ENCODE measurements at places on chromosomes 5 and 9. TPM values are rescaled to one million over a fixed set of nuclear protein-coding genes. Genes with fewer than 3 reads are reported as not detected.

DNA sequence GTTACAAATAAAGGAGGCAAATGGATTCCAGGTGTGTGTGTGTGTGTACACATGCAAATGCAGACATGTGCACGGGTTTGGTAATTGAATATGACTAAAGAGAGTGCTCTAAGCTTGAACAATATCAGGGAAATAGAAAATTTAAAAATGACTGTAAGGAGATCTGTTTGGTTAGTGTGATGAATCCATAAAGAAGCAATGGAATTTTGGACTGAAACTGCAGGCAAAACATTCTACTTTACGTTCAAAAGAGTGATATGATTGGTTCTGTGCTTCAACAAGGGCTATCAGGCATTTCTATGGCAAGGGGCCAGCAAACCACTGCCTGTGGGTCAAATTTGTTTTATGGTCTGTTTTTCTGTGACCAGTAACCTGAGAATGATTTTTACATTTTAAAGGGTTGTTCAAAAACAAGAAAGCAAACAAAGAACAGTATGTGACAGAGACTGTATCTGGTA lies 332.8 kb upstream of the KLF9 start:
- DNase-seq = no peak

Gene PFN3
- total RNA-seq = not detected

Gene RNF183
- not detected for total RNA-seq

Gene PAEP
- not detected for total RNA-seq

DNA sequence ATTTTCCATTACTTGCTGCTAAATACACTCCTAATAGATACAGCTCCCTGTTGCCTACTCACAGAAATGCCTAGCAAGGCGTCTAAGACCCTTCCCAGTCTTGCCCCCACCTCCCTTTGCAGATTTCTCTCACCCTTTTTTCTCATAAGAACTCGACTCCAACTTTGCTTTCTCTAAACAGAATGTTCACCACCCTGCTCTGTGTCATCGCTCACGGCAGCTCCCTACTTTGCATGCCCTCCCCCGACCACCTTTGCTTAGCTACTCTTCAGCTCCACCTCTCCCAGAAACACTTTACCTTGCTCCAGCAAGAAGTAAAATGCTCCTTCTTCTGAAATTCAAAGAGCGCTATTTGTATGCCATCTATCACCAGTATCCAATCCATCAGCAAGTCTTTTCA lies 15.2 kb upstream of the PPP1R2B start:
- DNase-seq = no peak

Gene CDH9
- not detected for total RNA-seq

- no peak for DNase-seq
Measured at GRCh38 chr5:134133188-134133994, 18.9 kb downstream of the TCF7 start.

Gene PCDHGA4
- total RNA-seq = 3.5 TPM

DNA sequence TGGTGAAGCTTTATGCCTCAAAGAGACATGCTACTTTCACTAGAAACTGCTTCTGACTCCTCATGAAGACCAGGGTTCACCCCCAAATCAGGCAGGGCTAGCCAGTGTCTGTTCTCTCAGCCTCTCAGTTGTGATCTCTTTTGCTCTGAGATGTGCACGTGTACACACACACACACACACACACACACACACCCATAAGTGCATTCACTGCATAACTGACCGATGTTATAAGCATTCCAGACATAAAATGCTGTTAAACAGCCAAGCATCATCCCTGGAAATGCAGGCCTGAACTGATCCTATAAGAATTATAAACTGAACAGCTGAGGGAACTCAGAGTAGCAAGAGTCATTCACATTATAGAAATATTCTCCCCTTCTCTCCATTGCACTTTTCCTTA lies 85.0 kb downstream of the FSTL4 start:
- no peak for DNase-seq
